ENCODE measurements at places on chromosomes 4 and X. TPM values are rescaled to one million over a fixed set of nuclear protein-coding genes. Genes with fewer than 3 reads are reported as not detected.

DNA sequence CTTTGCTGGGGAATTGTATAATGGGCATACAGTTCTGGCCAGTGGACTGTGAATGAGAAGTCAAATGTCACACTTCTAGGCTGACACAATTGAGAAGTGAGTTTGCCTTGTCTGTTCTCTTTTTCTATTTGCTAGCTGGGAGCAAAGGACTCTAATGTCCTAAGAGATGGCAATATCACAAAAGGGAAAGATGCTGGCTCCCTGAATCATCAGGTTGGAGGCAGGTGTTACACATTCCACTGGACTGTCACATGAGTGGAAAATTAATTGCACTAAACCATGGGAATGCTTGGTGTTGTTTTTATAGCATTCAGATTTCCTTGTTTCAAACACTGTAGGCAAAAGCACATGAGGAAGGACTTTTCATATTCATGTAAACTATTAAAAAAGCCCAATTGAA, 388.3 kb downstream of the ADAM29 start:
- no peak for DNase-seq

- DNase-seq = no peak
Measured at GRCh38 chr4:139265654-139266053, 14.4 kb downstream of the MGARP start.

DNA sequence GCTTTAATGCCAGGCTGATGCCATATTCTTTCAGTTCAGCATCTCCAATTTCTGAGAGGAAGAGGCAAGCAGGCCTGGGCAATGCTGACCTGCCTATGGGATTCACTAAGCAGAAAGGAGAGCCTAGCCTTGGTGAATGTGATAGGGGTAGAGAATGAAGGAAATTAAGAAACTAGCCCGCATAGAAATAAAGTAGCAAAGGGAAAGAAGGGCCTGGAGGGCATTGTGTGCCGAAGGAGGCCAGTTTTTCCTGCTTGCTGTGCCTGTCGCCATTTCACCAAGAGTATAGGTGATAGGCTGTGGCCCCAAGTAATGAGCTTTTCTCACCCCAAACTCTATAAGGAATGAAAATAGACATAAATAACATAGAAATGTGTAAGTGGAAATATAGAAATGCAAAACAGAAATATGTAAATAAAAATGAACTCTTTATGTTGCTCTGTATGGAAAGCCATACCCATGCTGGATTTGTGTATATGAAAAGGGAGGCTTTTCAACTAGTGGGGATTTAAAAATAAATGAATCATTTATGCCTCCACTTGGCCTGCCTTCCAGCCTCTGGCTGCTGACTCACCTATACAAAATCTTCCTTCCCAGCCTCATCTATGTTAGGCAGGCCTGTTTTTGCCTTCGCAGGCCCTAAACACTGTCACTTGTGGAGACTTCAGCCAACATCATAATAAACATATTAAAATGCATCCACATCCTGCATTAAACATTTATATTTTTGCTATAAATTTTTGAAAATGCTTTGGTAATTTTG, 5.1 kb upstream of the OCRL start:
- DNase-seq = no peak

GRCh38 chr4:127015667-127016117, 617.1 kb upstream of the INTU start:
- DNase-seq = no peak

Gene ABHD18
- total RNA-seq = 7.5 TPM

Gene SLITRK2
- under 0.01 TPM for total RNA-seq

Gene PITX2
- total RNA-seq = not detected

All from hematopoietic multipotent progenitor cell (in vitro differentiated cells).